Gastroesophageal sphincter (tissue), 4 donors: ENCODE measurements at places on chromosomes 4 and X.
A peak's percentile ranks its signal among the peaks of the same experiment; 100 is the strongest.

DNA sequence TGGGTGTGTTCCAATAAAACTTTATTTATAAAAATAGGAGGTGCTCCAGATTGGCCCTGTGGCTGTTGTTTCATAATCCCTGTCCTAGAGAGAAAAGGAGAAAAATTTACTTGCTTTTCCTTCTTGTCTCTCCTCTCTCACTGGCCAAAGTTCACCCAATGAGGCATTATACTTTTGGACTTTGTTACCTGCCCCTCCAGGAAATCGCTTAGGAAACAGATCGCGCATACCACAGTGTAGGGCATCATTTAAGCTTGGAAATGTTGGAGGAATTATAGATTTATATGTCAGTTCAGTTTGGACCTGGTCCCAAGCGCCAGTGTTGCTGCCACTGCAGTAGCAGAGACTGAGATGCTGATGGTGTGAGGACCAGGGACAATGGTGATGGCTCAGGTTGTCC is 337.6 kb upstream of the NR3C2 start:
- H3K27ac ChIP-seq = no peak overlapping the region
- no peak for ATAC-seq
- H3K4me3 ChIP-seq = no peak overlapping the region
- H3K27me3 ChIP-seq = no peaks in the 10 kb centered on the region

GRCh38 chr4:168531305-168531704 is 34.5 kb downstream of the PALLD start:
- H3K36me3 ChIP-seq = no peaks in the 10 kb centered on the region
- H3K4me3 ChIP-seq = no peak overlapping the region
- no peaks in the 10 kb centered on the region for H3K27me3 ChIP-seq
- no peak for ATAC-seq

DNA sequence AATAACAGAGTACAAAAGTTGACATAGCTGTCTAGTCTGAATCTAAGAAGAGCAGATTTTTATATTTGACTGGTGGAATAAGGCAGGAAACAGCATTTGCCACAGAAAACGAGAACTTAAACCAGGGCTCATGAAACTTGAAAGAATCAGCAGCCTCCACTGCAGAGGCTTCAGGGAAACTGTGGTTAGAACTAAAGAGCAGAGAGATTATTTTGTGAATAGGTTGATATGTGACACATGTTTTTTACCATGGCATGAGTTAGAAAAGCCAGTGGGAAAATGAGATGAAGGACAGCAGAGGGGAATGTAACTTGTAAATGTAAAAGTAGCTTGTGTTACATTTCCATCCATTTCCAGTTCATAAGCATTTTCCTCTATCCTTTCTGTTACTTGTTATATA is 63.7 kb upstream of the CAMK2D start:
- no peaks in the 10 kb centered on the region for H3K36me3 ChIP-seq
- H3K4me3 ChIP-seq = no peak overlapping the region
- H3K27me3 ChIP-seq = no peaks in the 10 kb centered on the region
- no peaks in the 10 kb centered on the region for H3K4me1 ChIP-seq
- H3K27ac ChIP-seq = no peak overlapping the region
- no peak for ATAC-seq

DNA sequence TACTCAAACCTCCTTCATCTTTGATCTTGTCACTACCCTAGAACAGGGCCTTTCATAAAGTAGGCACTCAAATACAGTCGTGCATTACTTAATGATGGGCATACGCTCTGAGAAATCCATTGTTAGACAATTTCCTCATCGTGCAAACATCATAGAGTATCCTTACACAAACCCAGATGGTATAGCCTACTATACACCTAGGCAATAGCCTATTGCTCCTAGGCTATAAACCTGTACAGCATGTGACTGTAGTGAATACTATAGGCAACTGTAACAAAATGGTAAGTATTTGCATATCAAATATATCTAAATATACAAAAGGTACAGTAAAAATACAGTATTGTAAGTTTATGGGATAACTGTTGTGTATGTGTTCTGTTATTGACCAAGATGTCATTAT is 31.9 kb downstream of the CLDN2 start:
- no peak overlapping the region for H3K27ac ChIP-seq
- ATAC-seq = no peak
- peaks cover 28% of the 10 kb centered on the region for H3K36me3 ChIP-seq
- H3K4me1 ChIP-seq = no peaks in the 10 kb centered on the region
- no peak overlapping the region for H3K4me3 ChIP-seq

GRCh38 chrX:13387666-13388494 is 68.0 kb upstream of the ATXN3L start:
- no peaks in the 10 kb centered on the region for H3K4me1 ChIP-seq
- no peak overlapping the region for H3K4me3 ChIP-seq
- H3K27me3 ChIP-seq = no peaks in the 10 kb centered on the region
- H3K36me3 ChIP-seq = no peaks in the 10 kb centered on the region

GRCh38 chr4:46506876-46507275 is 116.9 kb upstream of the GABRA2 start:
- no peaks in the 10 kb centered on the region for H3K4me1 ChIP-seq
- no peak overlapping the region for H3K4me3 ChIP-seq
- no peak overlapping the region for H3K27ac ChIP-seq
- ATAC-seq = no peak
- no peaks in the 10 kb centered on the region for H3K36me3 ChIP-seq

GRCh38 chr4:25346913-25347312 is 30.1 kb upstream of the ANAPC4 start:
- no peak overlapping the region for H3K27ac ChIP-seq
- no peak overlapping the region for H3K4me3 ChIP-seq
- H3K27me3 ChIP-seq = no peaks in the 10 kb centered on the region
- H3K36me3 ChIP-seq = peaks cover 36% of the 10 kb centered on the region
- H3K4me1 ChIP-seq = no peaks in the 10 kb centered on the region

DNA sequence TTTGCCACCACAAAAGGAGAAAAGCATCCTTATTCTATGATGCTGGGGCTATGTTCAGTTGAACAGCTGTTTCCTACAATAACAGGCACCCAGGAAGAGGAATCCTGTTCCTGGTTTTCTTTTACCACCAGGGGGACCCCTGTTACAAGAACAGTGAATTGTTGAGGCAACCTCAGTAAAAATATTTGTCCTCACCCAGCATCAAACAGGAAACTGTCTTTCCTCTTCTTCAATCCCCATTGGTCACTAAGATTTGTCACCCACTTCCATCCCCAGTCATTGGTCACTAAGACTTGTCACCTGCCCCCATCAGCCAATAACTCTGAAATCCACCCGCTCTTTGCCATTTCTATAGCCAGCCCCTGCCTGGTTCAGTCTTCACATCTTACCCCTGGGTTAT is 143.5 kb upstream of the GALNT7 start:
- no peak overlapping the region for H3K4me3 ChIP-seq
- peak; percentile 49 for ATAC-seq
- H3K27me3 ChIP-seq = no peaks in the 10 kb centered on the region
- no peak overlapping the region for H3K27ac ChIP-seq

GRCh38 chr4:73315091-73315490 is 56.5 kb upstream of the ANKRD17 start:
- no peak overlapping the region for H3K4me3 ChIP-seq
- H3K27ac ChIP-seq = no peak overlapping the region
- no peaks in the 10 kb centered on the region for H3K4me1 ChIP-seq
- no peak for ATAC-seq

- no peak overlapping the region for H3K4me3 ChIP-seq
- ATAC-seq = no peak
- no peaks in the 10 kb centered on the region for H3K36me3 ChIP-seq
- H3K4me1 ChIP-seq = no peaks in the 10 kb centered on the region
- H3K27me3 ChIP-seq = no peaks in the 10 kb centered on the region
Observed at GRCh38 chr4:180610324-180610723, 1632.9 kb upstream of the TENM3 start.
